Astrocyte (in vitro differentiated cells and primary cell): ENCODE measurements at places on chromosomes 12 and 14. TPM values are rescaled to one million over a fixed set of nuclear protein-coding genes. Genes with fewer than 3 reads are reported as not detected.

Gene ZNF385A
- 23.0 and 24.4 TPM in 2 replicates for total RNA-seq

Gene COX8C
- not detected in 2 replicates for total RNA-seq

Gene C12orf50
- total RNA-seq: not detected in 2 replicates

Gene RTL1
- total RNA-seq: 0.18 and 0.31 TPM in 2 replicates

Gene TRIM9
- 4.7 and 5.7 TPM in 2 replicates for total RNA-seq

Gene TCL1B
- not detected in 2 replicates for total RNA-seq

Gene KRT79
- 0.50 and 0.82 TPM in 2 replicates for total RNA-seq

Gene CLMN
- 10.8 and 14.0 TPM in 2 replicates for total RNA-seq

Gene PTHLH
- 48.5 and 53.5 TPM in 2 replicates for total RNA-seq

Gene CRACR2A
- total RNA-seq: 0.96 and 1.5 TPM in 2 replicates

Gene MUCL1
- not detected in 2 replicates for total RNA-seq

Gene INSM2
- not detected in 2 replicates for total RNA-seq

Gene CCDC175
- total RNA-seq: not detected in 2 replicates

Gene GLT1D1
- 0.14 and 0.16 TPM in 2 replicates for total RNA-seq

Gene SYNDIG1L
- total RNA-seq: not detected in 2 replicates

Gene MAP3K9
- total RNA-seq: 10.7 and 13.0 TPM in 2 replicates

Gene HOXC4
- total RNA-seq: not detected in 2 replicates

Gene GPD1
- total RNA-seq: 0.29 and 0.59 TPM in 2 replicates

Gene SERPINA4
- not detected in 2 replicates for total RNA-seq

Gene ANKRD13A
- 22.5 and 23.9 TPM in 2 replicates for total RNA-seq

Gene STXBP6
- total RNA-seq: 27.1 and 27.5 TPM in 2 replicates
